GM04503 (cell line): ENCODE measurements at places on chromosomes 7 and 10.

DNA sequence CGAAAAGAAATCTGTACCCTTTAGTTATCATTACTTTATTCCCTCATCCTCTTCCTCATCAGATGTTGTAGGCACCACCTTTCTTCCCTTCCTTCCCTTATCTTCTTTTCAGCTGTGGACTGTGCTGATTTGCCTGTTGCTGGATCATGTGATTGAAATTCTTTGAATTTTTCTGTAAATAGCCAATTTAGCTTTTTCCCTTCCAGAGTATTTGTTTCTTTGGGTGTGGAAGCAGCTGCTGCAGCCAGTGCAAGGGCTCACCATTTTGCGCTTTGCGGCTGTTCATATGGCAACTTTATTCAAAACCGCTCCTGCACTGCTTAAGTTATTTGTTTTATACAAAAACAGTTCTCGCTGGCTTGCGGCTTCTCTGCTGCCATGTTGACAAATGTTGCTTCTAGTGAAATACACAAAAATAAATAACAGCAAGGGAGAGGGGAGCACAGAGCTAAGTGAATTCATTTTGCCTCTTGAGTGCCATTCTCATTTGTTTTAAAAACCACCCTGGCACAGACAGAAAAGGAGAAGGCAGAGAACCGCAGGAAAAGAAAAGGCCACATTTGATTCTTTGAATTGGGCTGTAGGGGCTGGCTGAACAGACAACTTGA is 151.2 kb downstream of the AUTS2 start:
- no peak for DNase-seq

DNA sequence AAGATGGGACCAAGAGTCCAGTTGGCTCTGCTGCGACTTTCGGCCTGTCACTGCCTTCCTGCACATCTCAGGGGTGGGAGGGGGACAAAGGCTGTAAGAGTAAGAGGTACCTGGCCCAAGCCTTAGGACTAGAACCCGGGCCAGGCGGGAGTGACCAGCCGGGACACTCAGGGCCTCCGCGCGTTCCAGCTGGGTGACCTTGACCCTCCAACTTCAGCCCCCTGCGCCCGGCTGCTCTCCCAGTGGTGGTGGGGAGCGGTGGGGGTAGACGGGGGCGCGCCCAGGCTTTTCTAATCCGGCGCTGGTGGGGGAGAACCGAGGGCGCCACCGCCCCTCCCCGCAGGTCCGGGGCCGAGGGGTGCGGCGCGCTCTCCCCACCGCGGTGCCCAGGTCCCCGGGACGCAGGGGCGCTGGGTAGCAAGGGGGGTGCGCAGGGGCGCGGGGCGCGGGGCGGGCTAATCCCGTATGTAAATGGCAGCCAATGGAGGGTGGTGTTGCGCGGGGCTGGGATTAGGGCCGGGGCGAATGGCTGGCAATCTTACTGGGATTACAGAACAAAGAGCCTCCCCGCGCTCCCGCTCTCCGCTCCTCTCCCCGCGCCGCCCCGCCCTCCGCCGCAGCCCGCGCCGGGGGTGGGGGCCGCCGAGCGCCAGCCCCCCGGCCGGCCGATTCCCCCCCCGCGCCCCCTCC is at the start of gene GTF2IRD1:
GTF2IRD1 (plus strand) TSS at position 585 of the 690 bp plus-strand sequence. CDS start 54,175 bp downstream, outside the sequence.
- DNase-seq, result no peak

DNA sequence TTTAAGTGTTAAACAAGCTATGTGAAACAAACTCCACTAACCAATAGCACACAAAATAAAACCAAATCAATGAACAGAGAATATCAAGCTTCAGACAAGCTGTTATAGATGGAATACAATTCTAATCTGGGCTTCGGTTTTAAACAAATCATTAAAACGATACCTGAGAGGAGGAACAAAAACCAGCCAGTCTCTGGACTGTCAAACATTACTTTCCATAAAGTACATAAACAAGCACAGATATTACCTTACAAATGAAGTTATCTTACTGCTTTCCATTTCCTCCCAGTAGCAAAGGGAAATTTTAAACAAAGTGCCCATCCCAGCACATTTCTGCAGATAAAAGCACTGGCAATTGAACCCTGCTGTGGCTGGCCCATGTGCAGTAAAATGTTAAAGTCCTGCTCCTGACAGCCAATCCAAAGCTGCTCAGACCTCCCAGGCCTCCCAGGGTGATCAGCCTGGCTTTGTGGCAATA is 128.0 kb downstream of the NRCAM start:
- no peak for DNase-seq

GRCh38 chr7:33392148-33392547 is 262.8 kb downstream of the BBS9 start:
- DNase-seq, result no peak

DNA sequence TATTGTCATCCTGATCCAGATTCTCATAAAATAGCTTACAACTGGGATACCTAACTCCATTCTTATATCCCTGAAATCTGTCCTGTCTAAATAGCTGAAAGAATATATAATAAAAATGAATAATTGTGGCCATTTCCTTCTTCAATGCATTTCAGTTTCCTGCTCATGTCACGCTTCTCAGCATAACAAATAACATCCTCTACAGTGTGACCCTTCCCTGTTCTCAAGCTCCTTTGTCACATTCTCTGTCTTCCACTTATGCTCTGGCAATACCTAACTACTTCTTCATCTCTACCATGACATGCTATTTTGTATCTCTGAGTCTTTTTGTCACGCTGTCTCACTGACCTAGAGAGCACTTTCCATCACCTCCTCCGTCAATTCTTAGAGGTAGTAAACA is 884.1 kb upstream of the LRRTM3 start:
- DNase-seq, result no peak

DNA sequence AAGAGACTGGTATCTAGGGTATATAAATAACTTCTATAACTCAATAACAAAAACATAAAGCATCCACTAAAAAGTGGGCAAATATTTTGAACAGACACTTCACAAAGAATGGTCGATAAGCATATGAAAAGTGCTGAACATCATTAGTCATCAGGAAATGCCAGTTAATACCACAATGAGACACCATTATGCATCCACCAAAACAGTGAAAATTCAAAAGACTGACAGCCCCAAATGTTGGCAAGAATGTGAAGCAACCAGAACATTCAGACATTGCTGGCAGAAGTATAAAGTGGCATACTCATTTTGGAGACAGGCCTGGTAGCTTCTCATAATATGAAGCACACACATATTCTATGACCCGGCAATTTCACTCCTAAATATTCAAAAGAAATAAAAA is 26.5 kb upstream of the GSAP start:
- no peak for DNase-seq

GRCh38 chr7:127347567-127348246 is 44.8 kb downstream of the ZNF800 start:
- no peak for DNase-seq

GRCh38 chr10:89002226-89002978 is 11.8 kb downstream of the FAS start:
- DNase-seq, result no peak

GRCh38 chr7:99465421-99465768 is 572 bp downstream of the ATP5MF start:
- DNase-seq, result no peak

DNA sequence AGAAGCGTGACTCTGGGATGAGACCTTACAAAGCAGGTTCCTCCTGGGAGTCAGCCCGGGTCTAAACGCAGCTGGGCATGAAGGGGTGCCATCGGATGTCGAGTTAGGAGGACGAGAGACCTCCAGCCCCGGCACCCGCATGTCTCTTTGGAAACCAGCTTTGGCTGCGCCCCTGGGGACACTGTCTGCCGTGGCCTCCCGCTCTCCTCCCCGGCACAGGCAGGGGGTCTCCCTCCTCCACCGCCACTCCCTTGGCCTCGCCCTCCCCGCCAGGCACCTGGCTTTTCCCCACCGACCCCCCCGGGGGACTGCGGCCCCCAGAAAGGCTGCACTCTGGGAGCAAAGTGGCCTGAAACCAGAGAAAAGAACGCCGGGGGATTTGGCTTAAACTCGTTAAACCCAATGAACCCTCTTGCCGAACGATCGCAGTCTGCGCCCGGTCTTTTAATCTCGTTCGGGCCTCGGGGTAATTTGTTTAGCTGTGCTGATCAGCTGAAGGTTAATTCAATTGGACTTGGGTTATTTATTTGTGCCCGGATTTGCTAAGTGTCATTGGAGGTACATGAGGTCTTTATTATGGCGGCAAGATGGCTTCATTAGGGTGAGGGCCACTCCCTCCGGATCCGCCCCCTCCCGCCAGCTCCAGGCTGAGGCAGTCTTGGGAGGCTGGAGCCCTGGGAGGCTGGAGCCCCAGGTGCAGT is 16.4 kb upstream of the PSMG3 start:
- no peak for DNase-seq

DNA sequence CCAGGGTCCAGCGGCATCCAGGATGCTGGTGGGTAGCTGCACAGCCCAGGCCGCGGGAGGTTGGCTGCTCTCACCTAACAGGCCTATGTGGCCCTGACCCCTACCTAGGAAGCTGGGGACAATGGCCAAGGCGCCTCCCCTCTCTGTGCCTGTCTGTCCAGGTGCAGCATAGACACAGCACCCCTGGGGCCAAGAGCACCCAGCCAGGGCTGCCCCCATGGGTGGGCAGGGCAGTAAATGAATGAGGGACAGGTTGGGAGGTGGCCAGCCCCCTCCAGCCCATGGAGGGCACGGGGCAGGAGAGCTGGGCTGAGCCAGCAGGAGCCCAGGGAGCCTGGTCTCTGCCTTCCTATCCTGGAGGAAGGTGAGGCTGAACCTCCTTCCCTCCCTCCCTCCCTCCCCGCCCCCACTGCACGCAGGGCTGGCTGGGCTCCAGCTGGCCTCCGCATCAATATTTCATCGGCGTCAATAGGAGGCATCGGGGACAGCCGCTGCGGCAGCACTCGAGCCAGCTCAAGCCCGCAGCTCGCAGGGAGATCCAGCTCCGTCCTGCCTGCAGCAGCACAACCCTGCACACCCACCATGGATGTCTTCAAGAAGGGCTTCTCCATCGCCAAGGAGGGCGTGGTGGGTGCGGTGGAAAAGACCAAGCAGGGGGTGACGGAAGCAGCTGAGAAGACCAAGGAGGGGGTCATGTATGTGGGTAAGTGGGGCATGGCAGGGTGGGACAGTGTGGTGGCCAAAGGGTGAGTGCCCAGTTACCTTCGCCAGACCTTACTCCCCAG is at the start of gene SNCG:
SNCG (plus strand) TSS at position 484 of the 785 bp plus-strand sequence; CDS start at position 583, 99 bp downstream.
- DNase-seq, result no peak

DNA sequence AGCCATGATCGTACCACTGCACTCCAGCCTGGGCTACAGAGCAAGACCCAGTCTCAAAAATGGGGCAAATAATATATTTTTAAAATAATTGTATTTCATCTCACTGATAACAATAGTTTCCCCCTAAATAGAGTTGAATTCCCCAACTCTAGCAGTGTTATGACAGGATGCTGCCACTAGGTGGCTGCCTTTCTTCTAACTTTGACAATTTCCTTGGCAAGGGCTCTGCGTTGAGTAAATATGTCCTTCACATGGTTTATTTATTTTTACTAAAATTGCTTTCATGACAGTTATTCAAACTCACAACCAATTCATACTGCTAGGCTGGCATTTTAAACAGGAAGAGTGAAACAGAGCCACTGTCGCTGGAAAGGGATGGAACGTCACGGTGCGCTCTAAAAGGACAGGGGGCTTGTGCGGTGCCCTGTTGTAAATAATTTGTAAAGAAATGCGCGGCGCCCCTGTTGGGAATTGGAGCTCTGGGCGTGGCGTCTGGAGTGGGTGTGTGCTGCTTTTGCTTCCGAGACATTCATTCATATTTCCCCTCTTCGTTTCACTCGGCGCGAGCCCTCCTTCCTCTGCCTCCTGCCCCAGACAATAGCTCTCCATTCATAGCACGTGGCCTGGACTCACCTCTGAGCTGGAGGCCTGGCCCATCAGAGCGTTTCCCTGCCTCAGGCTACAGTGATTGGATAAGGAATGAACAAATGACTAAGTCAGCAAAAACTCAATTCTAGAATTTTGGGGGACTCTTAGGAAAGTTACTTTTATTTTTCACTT is 20.5 kb upstream of the PITRM1 start:
- DNase-seq, result no peak

DNA sequence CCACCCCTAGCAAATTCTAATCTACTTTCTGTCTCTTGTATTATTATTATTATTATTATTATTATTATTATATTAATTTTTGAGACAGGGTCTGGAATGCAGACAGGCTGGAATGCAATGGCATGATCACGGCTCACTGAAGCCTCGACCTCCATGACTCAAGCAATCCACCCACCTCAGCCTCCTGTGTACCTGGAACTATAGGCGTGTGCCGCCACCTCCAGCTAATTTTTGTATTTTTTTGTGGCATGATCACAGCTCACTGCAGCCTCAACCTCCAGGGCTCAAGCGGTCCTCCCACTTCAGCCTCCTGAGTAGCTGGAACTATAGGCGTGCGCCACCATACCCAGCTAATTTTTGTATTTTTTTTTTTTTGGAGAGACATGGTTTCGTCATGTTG is 2.6 kb upstream of the TMEM139 start:
- DNase-seq, result no peak

GRCh38 chr7:101824440-101824839 is 7.0 kb downstream of the CUX1 start:
- no peak for DNase-seq

- DNase-seq, result no peak
Measured at GRCh38 chr10:119103903-119104653, at the start of gene DENND10. DENND10 (plus strand) TSS chr10:119104113; CDS start chr10:119104143, 30 bp downstream.

GRCh38 chr7:14761510-14762296 is 140.8 kb downstream of the DGKB start:
- DNase-seq, result peak; percentile 61

GRCh38 chr10:45096001-45096400 is 95.3 kb downstream of the ZNF22 start:
- DNase-seq, result no peak

GRCh38 chr7:92648067-92648466 is 57.9 kb upstream of the FAM133B start:
- no peak for DNase-seq

DNA sequence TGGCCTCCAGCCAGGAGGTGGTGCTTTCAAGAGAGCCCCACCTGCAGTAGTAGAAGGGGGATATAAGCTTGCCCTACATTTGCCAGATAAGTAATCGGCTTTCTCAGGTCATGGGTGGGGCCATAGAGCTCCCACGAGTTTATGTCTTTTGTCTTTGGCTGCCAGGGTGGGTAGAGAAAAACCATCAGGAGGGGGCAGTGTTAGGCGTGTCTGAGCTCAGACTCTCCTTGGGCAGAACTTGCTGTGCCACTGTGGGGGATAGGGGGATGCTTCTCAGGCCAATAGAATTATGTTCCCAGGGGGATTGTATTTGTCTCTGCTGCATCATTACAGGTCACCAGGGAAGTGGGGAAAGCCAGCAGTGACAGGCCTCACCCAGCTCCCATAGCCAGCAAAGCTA is 12.3 kb upstream of the MRPS33 start:
- DNase-seq, result no peak

DNA sequence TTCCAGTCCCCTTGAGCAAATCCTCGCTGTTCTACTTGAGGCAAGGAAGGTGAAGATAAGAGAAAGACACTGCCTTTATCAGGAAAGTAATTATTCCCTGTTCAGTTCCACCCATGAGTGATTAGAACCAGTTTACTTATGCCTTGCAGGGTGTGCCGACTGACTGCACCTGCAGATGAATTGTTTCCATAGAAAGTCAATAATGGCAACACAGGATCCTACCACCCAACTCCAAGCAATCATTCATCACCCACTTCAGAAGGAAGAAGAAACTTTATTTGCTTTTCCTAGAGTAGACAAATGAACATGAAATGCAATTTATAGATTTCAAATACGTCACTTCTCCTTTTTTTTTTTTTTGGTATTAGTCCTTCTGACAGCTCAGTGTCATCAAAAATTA is 383.9 kb downstream of the SORCS1 start:
- DNase-seq, result no peak
